Stimulated activated CD4-positive, alpha-beta T cell treated with anti-CD3 and anti-CD28 coated beads, Interleukin-12 subunit alpha, Interleukin-12 subunit beta, amount 100 ng/mL, for 4 hours (primary cell): ENCODE measurements at places on chromosomes 5 and 9.

DNA sequence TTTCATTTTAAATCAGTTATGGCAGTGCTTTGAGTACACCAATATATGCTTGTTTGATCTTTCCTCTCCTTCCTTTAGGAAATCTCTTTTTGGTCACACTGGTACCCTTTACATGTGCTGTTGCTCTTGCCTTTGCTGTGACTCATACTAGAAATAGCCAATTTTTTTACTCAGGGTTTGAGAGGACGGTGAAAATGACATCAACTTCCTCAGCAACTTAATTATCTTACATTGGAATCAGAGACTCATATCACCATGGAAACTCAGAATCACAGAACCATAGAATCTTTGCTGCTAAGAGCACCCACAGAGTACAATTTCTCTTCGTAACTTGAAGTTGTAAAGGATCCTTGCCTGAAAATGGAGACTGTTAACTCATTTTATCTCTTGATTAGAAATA is 13.8 kb upstream of the ZNF300 start:
- no peak for DNase-seq

- no peak for DNase-seq
These were observed 11.2 kb upstream of the OLFM1 start for GRCh38 chr9:135076143-135076875.

- DNase-seq = no peak
These were observed 22.7 kb downstream of the CAMK2A start for GRCh38 chr5:150266871-150267291.

- DNase-seq = no peak
These were observed 10.2 kb downstream of the FBXO10 start for GRCh38 chr9:37565661-37566618.

GRCh38 chr5:157989296-157989695 is 130.4 kb upstream of the CLINT1 start:
- DNase-seq = no peak

- DNase-seq = no peak
These were observed 21.8 kb upstream of the RNF145 start for GRCh38 chr5:159231167-159231566.

DNA sequence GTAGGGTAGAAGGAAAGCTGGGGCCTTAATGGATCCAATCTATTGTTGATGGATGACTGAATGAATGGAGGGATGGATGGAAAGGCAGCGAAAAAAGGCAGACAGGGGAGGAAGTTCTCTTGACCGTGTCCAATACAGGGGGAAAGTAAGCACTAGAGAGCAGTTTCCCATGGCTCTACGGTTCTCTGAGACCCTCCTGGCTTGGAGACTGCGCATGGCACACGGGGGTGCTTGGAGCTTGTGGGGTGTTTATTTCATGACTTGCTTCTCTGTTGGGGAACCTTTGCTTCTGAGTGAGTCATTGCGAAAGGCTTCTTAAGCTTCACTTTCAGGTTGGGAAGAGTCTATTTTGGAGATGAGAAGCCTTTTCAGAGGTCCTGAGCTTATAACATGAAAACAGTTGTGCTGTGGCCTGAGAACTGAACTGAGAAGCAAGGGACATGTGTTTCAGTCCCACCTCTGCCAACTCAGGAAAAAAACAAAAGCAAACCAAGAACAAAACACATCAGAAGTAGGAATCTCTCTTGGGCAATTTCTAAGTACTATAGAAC is 12.8 kb upstream of the TEX48 start:
- DNase-seq = no peak

DNA sequence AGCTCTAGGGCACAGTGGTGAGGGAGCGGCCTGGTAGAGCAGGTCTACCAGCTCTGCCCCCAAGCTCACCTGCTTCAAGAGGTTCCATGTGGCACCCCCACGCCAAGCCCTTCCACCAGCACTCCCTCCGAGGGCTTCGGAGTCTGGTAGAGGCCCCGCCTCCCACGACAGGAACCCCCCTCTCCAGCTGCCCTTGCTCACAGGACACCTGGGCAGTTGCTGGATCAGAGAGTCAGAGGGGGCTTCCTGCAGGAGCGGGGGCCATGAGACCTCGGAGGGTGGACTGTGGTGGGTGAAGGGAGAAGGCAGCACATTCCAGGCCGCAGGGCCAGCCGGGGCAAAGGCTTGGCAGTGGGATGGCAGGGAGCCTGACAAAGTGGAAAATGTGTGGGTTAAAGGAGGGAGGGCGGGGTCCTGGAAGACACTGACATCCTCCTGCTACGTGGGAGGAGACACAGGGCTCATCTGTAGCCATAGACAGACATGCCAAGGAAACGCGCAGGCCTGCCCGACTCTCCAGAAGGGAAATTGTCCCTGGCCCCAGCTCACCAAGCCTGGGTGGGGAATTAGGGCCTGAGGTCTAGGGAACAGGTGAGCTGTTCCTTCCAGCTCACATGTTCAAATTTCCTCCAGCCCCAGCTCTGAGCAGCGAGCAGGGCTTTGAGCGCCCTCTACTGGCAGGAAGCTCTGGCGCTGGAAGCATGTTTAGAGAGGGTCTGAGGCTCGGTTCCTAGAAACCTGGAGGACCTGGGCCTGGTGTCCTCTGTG is 74.2 kb downstream of the NTNG2 start:
- DNase-seq = peak; percentile 82

DNA sequence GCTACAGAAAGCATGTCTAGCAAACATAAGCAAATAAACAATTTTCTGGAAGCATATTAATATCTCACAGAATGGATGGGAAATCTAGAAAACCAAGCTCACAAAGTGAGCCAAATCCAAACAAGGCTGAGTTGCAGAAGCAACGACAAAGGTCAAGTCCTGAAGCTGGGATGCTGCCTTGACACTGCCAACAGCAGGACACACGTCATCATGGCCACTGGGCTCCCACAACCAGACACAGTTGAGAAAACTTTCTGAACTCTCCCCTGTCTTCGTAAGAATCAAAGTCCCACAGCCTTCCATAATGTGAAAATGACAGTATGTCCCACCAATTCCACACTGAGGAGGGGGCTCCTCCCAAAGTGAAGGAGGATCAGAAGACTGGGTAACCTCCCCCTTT is 37.6 kb downstream of the EPB41L4A start:
- no peak for DNase-seq

DNA sequence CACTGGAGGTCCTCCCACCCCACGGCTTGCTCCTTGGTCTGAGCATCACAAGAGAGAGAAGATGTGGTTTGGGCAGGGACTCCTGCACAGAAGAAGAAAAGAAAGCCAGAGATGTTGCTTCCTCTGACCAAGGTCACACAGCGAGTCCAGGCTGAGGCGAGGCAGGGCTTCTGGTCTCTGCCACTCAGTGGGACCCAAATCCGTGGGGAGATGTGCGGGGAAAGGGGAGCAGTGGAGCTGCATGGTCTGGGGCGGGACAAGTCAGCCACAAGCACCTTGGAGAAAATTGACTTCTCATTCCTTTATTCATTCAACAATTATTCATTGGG is 150.9 kb downstream of the C9orf50 start:
- DNase-seq = no peak

DNA sequence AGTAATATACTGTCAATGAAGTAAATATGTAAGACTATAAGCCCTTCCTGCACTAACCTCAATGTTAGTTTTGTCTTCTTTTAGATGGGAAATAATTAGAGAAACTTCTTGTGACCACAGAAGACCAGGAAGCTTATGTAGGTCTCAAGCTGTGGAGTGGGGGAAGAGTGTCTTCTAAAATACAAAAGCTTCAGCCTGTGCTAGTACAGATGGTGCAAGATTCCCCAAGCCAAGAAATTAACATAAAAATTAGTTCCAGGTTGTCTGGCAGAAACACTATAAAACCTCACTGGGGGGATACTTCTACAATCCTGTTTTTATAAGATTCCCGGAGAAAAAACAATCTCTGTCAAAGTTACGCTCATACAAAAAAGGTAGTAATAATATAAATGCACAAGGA is 103.6 kb downstream of the FNBP1 start:
- DNase-seq = no peak

DNA sequence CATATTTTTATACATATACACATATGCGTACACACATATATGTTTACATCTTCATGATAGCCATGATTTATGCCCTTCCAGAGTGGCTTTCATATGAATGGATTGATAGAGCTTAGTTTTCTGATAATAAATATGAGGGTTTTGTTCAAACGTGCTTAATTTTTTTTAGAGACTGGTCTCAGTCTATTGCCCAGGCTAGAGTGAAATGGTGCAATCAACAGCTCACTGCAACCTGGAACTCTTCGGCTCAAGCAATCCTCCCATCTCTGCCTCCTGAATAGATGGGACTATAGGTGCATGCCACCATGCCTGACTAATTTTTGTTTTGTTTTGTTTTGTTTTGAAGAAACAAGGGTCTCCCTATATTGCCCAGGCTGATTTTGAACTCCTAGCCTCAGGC is 48.6 kb upstream of the ZSWIM6 start:
- no peak for DNase-seq

GRCh38 chr9:6656614-6657300 is 11.2 kb upstream of the GLDC start:
- no peak for DNase-seq

GRCh38 chr5:119315516-119315949 is 40.3 kb upstream of the TNFAIP8 start:
- no peak for DNase-seq

DNA sequence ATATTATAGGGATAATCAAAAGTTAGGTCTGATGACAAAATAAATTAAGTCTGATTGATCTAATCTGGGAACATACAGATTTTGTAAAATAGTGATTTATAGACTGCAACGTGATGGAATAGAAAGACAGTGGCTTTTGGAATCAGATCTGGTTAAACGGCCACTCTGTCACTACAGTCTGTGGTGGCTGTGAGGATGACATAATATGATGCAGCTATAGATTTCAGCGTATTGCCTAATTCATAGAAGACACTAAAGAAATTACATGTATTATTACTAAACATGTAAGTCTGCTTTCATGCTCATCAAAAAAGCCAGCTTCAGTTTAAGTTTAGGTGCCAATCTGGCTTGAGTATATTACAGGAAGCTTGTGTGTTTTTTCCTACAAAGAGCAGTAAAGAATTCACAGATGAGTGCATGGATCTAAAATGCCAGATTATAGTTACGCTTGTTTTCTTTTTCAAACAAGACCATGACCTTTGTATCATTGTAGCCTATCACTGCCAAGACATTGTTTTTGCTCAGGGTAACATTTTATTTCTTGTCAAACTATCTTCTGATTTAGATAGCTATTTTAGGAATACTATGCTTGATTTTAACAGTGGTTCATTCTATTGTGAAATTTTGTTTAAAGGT is 25.7 kb downstream of the CPEB4 start:
- DNase-seq = no peak
